ENCODE measurements at places on chromosomes 3 and 15.

- no peak for DNase-seq
These were observed 43.9 kb downstream of the CCDC12 start for GRCh38 chr3:46932455-46933225.

- DNase-seq = no peak
These were observed 25.8 kb downstream of the OXNAD1 start for GRCh38 chr3:16290827-16291196.

- DNase-seq = no peak
These were observed 5.7 kb downstream of the SLC38A3 start for GRCh38 chr3:50210510-50211367.

DNA sequence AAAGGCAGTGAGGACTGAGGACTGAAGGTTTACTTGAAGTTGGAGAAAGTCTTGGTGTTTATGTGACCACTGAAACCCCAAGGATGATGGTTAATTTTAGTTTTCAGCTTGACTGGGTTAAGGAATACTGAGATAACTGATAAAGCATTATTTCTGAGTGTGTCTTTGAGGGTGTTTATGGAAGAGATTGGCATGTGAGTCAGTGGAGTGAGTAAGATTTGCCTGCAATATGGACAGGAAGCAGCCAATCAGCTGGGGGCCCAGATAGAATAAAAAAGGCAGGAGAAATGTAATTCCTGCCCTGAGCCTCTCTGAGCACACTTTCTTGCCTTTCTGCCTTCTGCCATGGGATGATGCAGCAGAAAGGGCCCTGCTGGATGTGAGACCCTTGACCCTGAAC is 92.4 kb downstream of the KBTBD8 start:
- DNase-seq = peak; percentile 26

DNA sequence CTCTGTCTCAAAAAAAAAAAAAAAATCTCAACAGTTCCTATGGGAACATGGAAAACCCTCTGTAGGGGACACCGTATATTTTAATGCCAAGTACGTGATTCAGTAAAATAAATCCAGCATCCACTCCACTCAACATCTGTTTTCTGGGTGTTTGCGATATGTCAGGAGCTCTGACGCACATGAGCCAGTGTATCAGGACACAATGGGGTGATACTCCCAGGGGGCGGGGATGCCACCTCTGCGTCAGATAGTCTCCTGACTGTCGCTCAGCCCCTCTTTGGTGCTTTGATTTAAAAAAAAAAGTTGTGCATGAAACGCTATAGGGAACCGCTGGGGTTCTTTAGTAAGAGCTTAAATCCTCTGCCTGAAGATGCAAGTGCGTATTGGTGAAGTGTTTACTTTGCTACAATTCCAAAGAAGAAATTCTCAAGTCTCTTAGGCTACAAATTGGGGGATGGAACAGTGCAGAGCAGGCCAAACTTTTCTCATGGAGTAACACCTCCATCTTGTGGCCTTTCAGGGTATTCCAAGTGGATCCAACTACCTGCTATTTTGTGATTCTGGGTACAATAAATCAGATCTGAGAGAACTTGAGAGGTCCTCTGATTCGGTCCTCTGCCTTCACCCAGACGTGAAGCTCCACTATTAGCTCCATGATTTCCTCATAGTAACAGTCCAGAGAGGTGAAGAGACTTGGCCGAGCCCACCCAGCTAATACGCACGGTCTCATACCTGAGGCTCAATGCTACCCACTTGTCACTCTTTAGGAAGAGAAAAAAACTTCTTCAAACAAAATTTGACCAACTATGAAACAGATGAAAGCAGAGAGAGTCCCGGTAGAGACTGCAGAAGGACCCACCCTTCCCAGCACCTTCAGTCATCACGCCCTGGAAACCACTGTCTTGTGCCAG is 9.3 kb upstream of the NR2E3 start:
- DNase-seq = no peak

DNA sequence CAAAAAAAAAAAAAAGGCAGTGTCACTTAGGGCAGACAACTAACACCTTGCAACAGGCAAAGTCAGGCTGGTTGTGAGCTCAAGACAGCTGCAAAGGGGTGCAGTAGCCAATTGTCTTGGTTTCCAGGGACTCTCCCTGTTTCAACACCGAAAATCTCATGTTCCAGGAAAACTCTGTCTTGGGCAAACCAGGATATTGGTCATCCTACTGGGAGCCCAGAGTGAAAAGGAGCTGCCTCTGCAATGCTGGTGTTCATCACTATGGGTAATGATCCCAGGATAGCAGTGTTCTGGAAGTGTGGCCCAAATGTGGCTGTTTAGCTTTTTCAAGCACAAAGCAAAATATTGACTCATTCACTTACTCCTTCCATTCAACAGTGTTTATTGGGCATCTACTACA is 82.6 kb downstream of the ARHGAP31 start:
- DNase-seq = no peak

GRCh38 chr3:186810336-186810996 is 4.2 kb upstream of the RFC4 start:
- no peak for DNase-seq

DNA sequence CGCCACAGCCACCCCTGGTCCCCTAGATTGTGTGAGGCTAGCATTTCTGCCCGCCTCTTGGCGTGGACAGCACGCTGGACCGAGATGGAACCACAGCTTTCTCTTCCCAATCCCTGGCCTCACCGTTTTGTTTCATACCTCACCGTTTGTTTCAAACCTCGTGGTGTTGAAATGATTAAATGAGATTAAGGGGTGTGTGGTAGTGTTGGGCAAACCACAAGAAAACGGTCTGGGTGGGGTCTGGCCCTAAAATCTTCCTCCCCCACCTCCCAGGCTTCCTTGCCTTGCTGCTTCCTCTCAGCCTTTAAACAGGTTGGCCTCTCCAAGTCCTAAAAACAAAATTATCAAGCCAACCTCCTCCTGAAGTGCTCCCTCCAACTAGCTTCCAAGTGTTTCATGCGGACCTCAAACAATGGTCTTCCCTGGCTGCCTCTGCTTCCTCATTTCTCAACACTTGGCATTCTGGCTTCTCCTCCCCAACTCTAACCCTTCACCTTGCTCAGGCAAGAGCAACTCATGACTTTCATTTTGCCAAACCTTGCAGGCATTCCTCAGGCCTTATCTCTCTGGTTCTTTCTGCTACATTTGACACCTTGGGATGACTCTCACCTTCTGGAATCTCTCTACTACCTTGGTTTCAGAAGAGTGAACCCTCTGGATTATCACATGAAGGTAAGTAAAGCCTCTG is 1.4 kb upstream of the ATP13A3 start:
- DNase-seq = no peak

DNA sequence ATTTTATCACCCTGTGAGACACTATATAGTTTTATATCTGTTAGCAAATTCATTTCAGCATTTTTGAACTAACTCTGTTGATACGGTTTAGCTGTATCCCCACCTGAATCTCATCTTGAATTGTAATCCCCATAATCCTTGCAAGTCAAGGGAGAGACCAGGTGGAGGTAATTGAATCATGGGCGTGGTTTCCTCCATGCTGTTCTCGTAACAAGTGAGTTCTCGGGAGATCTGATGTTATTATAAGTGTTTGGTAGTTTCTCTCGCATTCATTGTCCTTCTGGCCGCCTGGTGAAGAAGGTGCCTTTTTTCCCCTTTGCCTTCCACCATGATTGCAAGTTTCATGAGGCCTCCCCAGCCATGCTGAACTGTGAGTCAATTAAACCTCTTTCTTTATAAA is 53.2 kb upstream of the TMC3 start:
- no peak for DNase-seq

GRCh38 chr15:65920825-65921309 is 51.6 kb downstream of the RAB11A start:
- DNase-seq = no peak

GRCh38 chr3:167843886-167844285 is 108.4 kb downstream of the SERPINI1 start:
- DNase-seq = no peak

DNA sequence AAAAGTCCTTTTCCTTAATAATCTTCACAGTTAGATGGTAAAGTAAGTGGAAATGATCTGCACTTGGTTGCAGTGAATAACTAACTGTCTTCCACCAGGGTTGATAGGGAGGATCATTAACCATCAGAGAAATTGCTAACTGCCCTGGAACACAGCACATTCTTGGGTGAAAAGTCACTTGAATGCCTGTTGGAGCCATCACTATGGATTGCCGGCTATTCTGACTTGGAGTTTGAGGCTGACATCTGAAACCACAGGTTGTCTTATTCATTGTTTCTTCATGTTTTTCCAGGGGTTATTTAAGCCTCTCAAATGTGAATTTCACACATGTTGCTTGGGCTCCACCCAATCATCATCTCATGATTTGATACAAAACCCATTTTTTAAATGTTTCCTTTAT is 901.4 kb downstream of the MCTP2 start:
- peak; percentile 46 for DNase-seq

DNA sequence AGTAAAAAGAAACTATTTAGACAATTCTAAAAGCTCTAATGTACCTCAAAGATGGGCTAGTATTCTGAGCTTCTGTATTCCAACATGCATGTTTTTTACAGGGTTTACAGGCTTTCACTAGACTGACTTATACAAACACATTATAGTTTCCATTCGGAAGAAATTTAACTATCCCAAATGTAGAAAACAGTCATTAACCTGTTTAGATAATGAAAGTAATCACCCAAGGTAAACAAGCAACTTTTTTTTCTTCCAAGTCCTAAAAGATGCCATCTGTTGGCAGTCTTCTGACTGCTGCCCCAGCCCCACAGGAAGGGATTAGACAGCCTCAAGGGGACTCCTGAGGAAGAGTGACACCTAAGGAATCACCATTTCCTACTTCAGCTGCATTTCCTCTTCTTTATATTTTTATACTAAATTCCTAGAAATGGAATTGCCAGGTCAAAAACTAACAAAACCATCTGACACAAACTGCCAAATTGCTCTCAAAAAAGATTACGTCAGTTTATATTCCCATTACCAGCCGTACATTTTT is 25.5 kb downstream of the SIN3A start:
- DNase-seq = no peak

- DNase-seq = no peak
These were observed 196.2 kb downstream of the ROBO2 start for GRCh38 chr3:77236118-77236517.

DNA sequence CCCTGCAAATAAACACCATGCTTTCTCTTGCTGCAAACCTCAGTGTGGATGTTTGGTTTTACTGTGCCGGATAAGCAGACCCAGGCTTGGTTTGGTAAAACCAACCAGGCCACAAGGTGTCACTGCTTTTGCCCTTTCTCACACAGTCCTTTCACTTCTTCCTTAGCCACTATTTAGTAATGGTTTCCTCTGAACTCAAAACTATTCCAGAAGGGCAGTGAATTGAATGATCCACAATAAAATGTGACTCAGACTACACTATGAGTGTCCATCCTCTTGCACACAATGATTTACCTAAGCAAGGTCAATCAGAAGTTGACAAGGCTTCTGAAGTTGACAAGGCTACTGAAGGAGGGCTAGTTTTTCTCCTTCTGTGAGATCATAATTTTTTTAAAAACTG is 552.4 kb upstream of the CCDC54 start:
- DNase-seq = no peak

GRCh38 chr3:177640319-177640965 is 443.2 kb upstream of the TBL1XR1 start:
- DNase-seq = no peak

DNA sequence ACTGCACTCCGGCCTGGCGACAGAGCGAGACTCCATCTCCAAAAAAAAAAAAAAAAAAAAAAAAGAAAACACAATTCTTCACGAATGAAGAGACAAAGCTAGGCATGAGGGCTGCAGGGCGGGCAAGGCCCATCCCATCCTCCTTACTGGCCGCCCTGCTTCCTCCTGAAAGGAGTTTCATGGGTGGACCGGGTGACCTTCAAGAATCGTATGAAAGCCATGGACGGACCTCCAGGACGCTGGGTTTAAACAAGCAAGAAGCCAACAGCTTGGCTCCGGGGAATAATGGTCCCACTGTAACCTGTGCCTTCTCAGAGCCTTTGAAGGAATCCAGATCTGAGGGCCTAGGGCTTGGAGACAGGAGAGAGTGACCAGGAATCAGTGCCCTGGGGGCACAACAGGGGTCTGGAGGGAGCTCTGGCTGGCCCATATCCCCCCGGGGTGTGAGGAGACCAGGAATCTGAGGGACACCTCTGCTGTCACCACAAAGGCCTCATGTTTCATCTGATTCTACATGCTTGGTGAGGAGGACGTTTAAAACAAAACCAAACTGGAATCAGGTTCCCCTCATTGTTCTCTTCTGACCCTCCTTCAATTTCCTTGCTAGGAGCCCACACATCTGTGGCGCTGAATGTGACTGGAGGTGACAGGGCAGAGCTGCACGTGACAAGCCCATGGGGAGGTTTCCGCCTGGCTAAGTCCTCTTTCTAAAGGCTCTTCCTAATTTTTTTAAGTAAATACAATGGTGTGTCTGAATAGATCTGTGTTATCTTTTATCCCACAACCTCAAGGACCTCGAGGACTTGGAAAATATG is 46.1 kb downstream of the WHAMM start:
- no peak for DNase-seq

DNA sequence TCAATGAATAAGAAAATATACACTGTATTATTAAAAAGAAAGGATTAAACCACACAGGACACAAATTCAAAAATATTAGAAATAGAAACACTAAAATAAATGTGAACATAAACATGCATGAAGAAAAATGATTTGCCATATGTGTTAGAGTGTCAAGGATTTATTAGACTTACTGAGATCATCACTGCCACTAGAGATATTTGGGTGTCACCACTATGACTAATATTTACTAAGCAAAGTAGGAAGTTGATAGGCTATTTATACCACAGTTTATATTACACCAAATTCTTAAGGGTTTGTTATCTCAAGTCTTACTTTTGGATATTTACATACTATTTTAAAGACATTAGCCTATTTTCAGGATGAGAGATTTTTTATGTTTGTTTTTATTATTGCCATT is 575.0 kb upstream of the SGO1 start:
- no peak for DNase-seq

DNA sequence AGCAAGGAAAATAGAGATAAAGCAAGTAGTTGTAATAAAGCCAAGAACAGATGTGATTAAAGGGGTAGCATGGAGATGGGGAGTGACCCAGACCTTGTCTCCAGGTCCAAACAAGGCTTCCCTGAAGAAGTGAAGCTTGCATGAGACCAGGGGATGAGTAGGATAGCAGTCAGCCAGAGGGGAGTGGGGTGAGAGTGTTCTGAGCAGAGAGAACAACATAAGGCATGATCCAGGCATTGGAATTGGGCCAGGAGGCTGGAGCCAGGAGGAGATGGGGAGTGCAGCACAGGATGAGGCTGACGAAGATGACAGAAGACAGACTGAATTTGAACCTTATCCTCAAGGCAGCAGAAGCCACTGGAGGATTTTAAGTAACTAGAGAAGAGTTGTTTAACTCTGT is 7.2 kb downstream of the TMOD2 start:
- DNase-seq = no peak

DNA sequence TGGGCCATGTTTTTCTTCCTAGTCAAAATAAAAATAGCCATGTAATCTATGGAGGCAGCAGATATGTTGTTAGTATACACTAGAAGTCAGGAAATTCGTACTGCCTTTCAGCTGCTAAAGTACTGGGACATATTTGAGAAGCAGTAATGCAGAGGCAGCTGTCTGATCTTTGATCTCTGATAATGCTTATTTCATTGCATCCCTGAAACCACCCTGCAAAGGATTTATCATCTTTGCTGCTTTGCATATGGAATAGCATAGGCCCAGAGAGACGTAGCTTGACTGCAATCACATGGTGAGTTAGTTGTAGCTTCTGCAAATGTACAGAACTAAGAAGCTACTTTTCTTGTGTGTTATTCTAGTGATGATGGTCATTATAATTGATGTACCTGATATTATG is 52.4 kb downstream of the RBM6 start:
- no peak for DNase-seq

- no peak for DNase-seq
These were observed 689.9 kb upstream of the SEMA6D start for GRCh38 chr15:47027322-47027946.

All from BJ (cell line).